ENCODE measurements at places on chromosomes 4 and X. TPM values are rescaled to one million over a fixed set of nuclear protein-coding genes. Genes with fewer than 3 reads are reported as not detected.

DUSP21 gene
- total RNA-seq = not detected

GRCh38 chr4:33060674-33061542 is 2340.7 kb downstream of the PCDH7 start:
- no peak overlapping the region for H3K27ac ChIP-seq
- no peak overlapping the region for H3K4me3 ChIP-seq
- H3K27me3 ChIP-seq = no peaks in the 10 kb centered on the region
- no peaks in the 10 kb centered on the region for H3K36me3 ChIP-seq
- DNase-seq = no peak
- H3K4me1 ChIP-seq = peaks cover 2% of the 10 kb centered on the region

- H3K36me3 ChIP-seq = peaks cover 12% of the 10 kb centered on the region
- H3K4me1 ChIP-seq = peaks cover 36% of the 10 kb centered on the region
- no peak for DNase-seq
- peak overlapping the region; percentile 85 for H3K4me3 ChIP-seq
Observed at GRCh38 chr4:53378171-53378482, 686 bp downstream of the FIP1L1 start.

SHROOM4 gene
- 10.5 TPM for total RNA-seq

DNA sequence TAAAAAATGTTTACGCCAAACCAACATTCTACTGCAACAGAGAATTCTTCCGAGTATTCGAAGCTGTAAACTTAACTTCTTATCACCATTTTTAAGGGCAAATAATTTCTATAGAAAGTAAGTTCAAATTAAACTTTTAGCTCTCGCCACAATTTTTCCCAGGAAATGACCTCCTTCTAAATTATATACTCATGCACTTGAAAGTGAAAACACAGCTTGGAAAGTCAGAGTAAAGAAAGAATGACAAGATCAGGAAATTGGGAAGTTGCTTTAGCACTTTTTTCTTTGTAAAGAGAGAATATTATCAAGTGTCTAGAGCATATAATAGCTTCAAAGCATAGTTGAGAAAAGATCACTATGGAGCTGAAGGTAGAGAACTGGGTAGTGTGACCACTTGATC is 1.2 kb downstream of the CYBB start:
- no peak for DNase-seq
- H3K4me1 ChIP-seq = no peaks in the 10 kb centered on the region
- no peaks in the 10 kb centered on the region for H3K36me3 ChIP-seq
- no peak overlapping the region for H3K4me3 ChIP-seq
- H3K27me3 ChIP-seq = no peaks in the 10 kb centered on the region

ENPEP gene
- 3.5 TPM for total RNA-seq

ATRX gene
- total RNA-seq = 82.2 TPM

DNA sequence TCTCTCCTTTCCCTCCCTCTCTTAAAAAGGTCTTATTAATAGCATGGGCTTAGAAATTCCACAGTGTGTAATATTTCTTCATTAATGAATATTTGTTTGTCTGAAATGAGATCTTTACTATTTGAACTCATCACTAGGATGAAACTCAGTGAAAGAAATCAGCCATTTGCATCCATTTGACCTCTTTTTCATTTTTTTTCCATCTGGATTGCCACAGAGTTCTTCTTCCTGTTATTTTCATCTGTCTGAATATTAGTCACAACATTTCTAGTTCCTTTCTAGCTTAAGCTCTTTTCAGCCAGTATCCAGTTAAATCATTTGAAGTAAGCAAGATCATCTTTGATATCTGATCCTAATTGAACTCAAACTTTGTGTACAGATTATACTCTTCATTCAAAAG is 69.2 kb upstream of the PLS3 start:
- H3K27me3 ChIP-seq = no peaks in the 10 kb centered on the region
- DNase-seq = no peak
- H3K4me1 ChIP-seq = no peaks in the 10 kb centered on the region
- no peak overlapping the region for H3K4me3 ChIP-seq
- H3K27ac ChIP-seq = peak overlapping the region; percentile 50

- H3K27me3 ChIP-seq = no peaks in the 10 kb centered on the region
- DNase-seq = no peak
- H3K27ac ChIP-seq = peak overlapping the region; percentile 67
- peaks cover 1% of the 10 kb centered on the region for H3K36me3 ChIP-seq
Observed at GRCh38 chr4:118954246-118954645, 65.6 kb downstream of the SYNPO2 start.

DNA sequence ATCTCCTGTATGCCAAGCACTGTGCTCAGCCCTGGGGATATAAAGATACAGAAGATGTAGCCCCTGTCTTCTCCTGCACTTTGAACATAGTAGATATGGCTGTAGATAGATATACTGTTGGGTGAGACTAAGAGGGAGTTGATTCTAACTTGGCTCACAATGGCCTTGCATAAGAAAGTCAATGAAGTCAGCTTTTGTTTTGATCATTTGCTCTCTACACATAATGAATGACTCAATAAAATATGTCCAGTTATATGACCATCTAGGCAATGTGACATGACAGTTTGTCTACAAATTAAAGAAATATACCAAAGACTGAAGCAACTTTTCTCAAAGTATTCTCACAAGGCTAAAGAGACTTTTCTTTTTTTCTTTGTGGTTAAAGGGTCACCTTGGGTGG is 147.6 kb upstream of the DIPK2B start:
- H3K36me3 ChIP-seq = no peaks in the 10 kb centered on the region
- no peaks in the 10 kb centered on the region for H3K4me1 ChIP-seq
- no peak for DNase-seq
- H3K4me3 ChIP-seq = no peak overlapping the region

MAP9 gene
- 6.6 TPM for total RNA-seq

DNA sequence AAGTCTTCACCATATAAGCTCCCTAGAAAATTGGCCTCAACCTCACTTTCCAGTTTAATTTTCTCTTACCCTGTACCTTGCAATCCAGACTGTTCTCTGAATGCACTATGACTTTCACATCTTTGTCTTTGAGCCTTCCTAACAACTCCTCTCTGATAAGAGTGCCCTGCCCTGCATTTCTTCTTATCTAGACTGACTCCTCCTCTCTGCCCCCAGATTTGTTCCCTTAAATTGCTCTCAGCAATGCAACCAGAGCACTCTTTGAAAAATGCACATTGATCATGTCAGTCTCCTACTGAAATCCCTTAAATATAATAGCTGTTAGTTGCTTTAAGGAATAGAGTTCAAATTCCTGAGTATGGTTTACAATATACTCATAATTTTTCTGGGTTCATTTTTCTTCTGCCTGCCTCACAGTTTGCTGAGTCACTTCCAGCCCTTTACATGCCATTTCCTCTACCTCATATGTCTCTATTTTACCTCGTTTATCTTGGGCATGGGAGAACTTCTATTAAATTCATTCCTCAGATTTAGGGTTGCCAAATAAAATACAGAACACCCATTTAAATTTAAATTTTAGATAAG is 582.7 kb upstream of the AADAT start:
- no peaks in the 10 kb centered on the region for H3K27me3 ChIP-seq
- no peak overlapping the region for H3K4me3 ChIP-seq
- no peaks in the 10 kb centered on the region for H3K4me1 ChIP-seq
- no peaks in the 10 kb centered on the region for H3K36me3 ChIP-seq

POF1B gene
- 4.7 TPM for total RNA-seq

MAGEA1 gene
- total RNA-seq = not detected

- no peaks in the 10 kb centered on the region for H3K4me1 ChIP-seq
- H3K27me3 ChIP-seq = no peaks in the 10 kb centered on the region
- no peak overlapping the region for H3K27ac ChIP-seq
Observed at GRCh38 chr4:67576538-67576937, 18.0 kb downstream of the STAP1 start.
